ENCODE measurements at places on chromosomes 12 and 14.
A peak's percentile ranks its signal among the peaks of the same experiment; 100 is the strongest.

DNA sequence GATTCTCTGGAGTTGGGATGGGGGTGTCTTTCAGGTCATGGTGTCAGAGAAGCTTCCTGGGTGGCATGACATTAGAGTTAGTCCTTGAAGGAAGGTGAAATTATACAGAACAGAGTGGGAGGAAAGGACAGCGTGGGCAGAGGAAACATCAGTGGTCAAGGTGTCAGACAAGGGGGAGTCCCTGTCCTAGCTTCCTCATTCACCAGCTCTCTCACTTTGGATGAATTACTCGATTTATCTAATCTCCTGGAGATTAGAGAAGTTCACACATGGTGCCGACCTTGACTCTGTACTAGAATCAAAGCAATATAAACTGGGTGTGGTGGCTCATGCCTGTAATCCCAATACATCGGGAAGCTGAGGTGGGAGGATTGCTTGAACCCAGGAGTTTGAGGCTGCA, 492.9 kb downstream of the VRK1 start:
- no peak for DNase-seq

GRCh38 chr14:94423453-94424056, 29.0 kb downstream of the SERPINA11 start:
- DNase-seq = peak; percentile 34

DNA sequence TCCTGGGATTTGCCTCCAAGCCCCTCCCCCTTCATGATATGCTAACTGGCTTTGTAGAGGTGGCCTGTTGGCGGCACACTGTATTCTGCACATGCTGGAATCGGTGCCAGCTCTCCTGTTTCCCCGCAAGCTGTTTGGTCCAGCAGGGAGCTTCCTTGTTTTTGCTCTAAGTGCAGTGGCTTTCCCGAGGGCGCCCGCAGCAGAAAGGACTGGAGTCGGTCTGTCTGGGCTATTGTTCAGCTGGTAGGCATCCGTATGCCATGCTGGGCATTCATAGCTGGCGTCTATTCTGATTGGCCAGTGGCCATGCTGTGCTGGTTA, 88.9 kb upstream of the MED13L start:
- no peak for DNase-seq

DNA sequence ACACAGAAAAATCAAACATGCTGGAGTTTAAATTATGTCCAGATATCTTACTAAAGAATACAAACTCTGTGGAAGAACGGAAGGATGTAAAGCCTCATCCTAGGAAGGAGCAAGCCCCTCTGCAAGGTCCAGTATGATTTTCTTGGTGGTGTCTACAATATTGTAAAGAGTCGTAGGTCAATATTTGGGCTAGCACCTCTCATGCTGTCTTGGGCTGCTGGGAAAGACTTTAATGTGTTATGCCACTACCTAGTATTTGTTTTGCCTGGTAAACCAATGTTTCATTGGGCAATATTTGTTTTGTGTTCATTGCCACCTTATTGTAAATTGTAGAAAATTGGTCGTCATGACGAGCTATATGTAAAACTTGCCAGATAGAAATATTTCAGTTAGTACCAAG, 26.6 kb downstream of the RESF1 start:
- DNase-seq = no peak

DNA sequence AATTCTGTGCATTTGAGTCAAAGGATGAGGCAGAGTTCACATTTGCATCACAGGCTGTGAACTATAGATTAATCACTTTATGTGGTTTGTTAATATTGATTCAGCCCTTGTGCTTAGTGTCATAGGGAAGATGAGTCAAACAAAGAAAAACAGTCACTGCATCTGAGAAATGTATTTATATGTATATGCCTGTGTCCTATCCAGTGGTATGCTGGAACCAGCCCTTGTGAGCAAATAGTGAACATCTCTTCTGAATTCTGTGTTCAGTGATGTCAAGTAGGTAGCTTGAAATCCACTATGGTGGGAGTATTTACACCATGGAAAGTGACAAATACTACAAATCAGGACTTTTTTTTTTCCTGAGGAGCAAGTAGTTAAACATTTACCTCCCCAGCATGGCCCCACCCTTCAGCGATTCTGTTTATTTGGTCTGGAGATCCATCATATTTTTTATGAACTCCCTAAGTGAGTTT, 128.5 kb downstream of the HMGA2 start:
- DNase-seq = no peak
